ENCODE measurements at places on chromosomes 2 and 18. TPM values are rescaled to one million over a fixed set of nuclear protein-coding genes. Genes with fewer than 3 reads are reported as not detected.

- no peaks in the 10 kb centered on the region for H3K27me3 ChIP-seq
- no peaks in the 10 kb centered on the region for H3K36me3 ChIP-seq
- no peak overlapping the region for H3K27ac ChIP-seq
Observed at GRCh38 chr18:62346333-62347088, 21.4 kb downstream of the TNFRSF11A start.

DNA sequence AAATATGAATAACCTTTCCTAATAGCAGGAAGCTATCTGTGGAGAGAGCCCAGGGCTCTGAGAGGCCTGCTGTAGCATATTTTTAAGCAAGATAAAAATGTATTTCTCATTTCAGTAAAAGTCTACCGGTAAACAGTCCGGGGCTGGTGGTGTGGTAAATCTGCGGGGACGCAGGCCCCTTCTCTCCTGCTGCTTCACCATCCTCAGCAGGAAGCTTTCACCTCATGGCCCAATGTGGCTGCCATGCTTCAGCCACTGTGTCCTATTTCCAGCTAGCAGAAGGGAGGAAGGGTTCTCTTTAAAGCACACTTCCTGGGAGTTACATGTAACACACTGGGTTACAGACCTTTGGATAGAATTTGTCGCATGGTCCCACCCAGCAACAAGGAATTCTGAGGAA, 79.5 kb upstream of the ODC1 start:
- no peak overlapping the region for H3K4me3 ChIP-seq
- H3K36me3 ChIP-seq: no peaks in the 10 kb centered on the region

DNA sequence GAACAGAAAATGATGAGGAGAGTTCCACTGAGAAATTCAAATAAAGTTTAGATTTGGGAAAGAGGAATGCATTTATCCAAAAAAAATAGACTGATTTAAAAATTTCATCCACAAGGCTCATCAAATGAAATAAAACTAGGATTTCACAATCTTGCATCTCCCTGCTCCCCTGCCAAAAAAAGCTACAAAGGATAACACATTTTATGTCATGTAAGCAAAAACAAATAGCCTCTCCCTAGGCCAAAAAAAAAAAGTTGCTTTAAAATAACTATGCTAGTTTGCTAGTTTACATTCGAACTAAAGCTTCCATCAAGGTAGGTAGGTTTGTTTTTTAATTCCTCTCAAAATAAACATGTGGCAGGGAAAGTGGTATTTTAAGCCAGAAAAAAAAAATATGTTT, 465.5 kb upstream of the ID2 start:
- H3K4me3 ChIP-seq: no peak overlapping the region
- DNase-seq: no peak
- no peaks in the 10 kb centered on the region for H3K36me3 ChIP-seq
- no peaks in the 10 kb centered on the region for H3K27me3 ChIP-seq

- no peak overlapping the region for H3K4me3 ChIP-seq
- H3K27me3 ChIP-seq: no peaks in the 10 kb centered on the region
- no peak for DNase-seq
- H3K27ac ChIP-seq: no peak overlapping the region
- H3K4me1 ChIP-seq: no peaks in the 10 kb centered on the region
Observed at GRCh38 chr2:57536535-57537231, 509.9 kb upstream of the VRK2 start.

- no peak overlapping the region for H3K27ac ChIP-seq
- no peaks in the 10 kb centered on the region for H3K4me1 ChIP-seq
- no peak for DNase-seq
- H3K27me3 ChIP-seq: no peaks in the 10 kb centered on the region
Observed at GRCh38 chr2:191878548-191879279, 31.8 kb upstream of the CAVIN2 start.

GRCh38 chr2:64137567-64137966, 6.7 kb downstream of the PELI1 start:
- H3K27ac ChIP-seq: no peak overlapping the region
- no peak for DNase-seq
- H3K27me3 ChIP-seq: no peaks in the 10 kb centered on the region
- H3K4me3 ChIP-seq: no peak overlapping the region
- no peaks in the 10 kb centered on the region for H3K4me1 ChIP-seq
- H3K36me3 ChIP-seq: no peaks in the 10 kb centered on the region

- H3K27ac ChIP-seq: no peak overlapping the region
- H3K4me3 ChIP-seq: no peak overlapping the region
- no peaks in the 10 kb centered on the region for H3K4me1 ChIP-seq
- no peaks in the 10 kb centered on the region for H3K36me3 ChIP-seq
- H3K27me3 ChIP-seq: no peaks in the 10 kb centered on the region
Observed at GRCh38 chr2:191739194-191739593, 61.3 kb downstream of the NABP1 start.

DNA sequence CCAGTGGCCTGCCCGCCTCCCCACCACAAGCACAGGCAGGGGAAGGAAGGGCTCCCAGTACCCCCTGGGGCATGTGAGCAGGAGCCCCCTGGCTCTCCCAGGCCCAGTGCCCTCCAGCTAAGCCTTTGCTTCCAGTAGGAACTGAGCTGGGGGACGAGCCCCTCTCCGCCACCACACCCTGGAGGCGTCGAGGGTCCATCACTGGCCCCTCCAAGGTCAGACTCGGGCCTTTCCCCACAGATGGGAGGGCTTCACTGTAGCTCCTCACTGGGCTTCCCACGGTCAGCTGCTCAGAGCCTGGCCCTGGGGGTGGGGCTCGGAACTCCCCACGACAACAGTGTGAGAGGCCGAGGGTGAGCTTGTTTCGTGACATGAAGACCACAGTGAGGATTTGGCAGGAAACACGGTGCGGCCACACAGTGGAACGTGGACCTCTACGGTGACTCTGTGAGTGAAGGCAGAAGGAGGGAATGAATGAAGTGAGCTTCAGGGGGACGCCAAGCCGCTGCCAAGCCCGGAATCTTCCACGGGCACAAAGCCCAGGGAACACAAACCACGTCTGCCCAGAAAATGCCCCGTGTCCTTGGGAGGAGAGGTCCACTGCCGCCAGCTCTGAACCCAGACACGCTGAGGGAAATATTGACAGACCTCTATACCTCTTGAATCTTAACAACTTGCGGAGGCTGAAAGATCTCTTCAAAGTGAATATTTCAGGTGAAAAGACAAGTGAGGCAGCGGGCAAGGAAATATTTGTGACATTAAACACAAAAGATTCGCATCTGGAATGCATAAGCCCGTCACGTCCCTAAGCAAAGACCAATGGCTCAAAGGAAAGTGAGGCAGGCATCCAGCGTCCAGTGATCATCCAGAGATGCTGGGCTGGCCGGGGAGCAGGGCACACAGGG, 144.8 kb upstream of the GPC1 start:
- no peak overlapping the region for H3K4me3 ChIP-seq
- H3K36me3 ChIP-seq: no peaks in the 10 kb centered on the region
- H3K4me1 ChIP-seq: peaks cover 23% of the 10 kb centered on the region
- no peaks in the 10 kb centered on the region for H3K27me3 ChIP-seq

- peak overlapping the region; percentile 66 for H3K27ac ChIP-seq
- peak; percentile 41 for DNase-seq
- H3K36me3 ChIP-seq: no peaks in the 10 kb centered on the region
- H3K4me3 ChIP-seq: no peak overlapping the region
Observed at GRCh38 chr2:196239622-196240587, 68.5 kb upstream of the STK17B start.

GRCh38 chr2:37561615-37562569, 109.5 kb downstream of the CDC42EP3 start:
- no peak overlapping the region for H3K27ac ChIP-seq
- no peaks in the 10 kb centered on the region for H3K27me3 ChIP-seq
- H3K36me3 ChIP-seq: no peaks in the 10 kb centered on the region
- H3K4me3 ChIP-seq: no peak overlapping the region
- DNase-seq: no peak

DNA sequence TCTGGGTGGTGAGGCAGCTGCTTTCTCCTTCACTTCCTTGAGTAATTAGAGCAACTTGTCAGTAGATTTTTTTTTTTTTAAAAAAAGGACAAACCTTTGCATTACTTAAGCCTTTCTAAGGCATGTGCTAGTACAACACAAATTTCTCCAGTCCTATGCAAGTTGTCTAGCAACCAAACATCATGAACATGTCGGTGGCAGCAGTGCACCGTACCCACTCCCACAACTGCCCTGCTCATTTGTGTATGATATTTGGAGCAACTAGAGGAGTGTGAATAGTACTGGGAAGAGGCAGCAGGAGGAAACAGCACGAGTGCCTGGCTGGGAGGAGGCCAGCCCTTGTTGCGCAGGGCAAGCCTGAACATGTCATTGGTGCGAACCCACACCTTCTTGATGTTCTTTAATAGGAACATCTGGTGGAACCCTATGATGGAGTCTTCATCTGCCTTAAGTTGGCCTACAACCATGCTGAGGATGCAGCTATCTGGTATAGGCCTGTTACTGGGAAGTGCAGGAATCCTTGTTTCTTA, 238.3 kb downstream of the TDRD15 start:
- DNase-seq: no peak
- no peaks in the 10 kb centered on the region for H3K27me3 ChIP-seq
- H3K4me3 ChIP-seq: no peak overlapping the region
- no peak overlapping the region for H3K27ac ChIP-seq
- no peaks in the 10 kb centered on the region for H3K4me1 ChIP-seq
- H3K36me3 ChIP-seq: no peaks in the 10 kb centered on the region

DNA sequence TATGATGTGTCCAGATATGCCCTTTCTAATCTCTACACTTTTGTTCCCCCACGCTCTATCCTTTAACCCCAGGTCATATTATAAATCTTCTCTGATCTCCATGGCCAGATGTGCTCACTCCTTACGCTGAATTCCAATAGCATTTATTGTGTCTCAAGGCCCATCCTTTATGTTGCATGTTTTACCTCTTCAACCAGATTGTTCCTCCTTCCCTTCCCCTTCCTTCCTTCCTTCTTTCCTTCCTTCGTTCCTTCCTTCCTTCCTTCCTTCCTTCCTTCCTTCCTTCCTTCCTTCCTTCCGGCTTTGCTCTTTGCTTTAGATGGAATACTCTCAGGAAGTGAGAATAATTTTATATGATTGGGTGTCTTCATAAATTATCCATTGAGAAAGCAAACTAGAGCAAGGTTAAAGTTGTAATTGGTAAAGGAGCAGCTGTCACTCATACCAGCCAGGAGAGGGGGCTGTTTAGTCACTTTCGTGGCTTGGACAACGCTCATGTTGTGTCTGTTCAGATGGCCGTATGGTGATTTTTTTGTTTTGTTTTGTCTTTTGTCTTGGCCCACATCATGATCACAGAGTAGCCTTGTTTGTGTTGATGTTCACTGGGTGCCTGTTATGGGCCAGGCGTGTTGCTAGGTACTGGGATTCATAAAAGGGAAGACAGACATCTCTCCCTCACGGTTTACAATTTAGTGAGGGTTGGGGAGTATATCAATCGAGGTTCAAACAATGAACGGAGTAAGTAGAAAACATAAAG, 68.0 kb downstream of the DAW1 start:
- no peaks in the 10 kb centered on the region for H3K36me3 ChIP-seq
- H3K4me1 ChIP-seq: no peaks in the 10 kb centered on the region
- no peak for DNase-seq
- no peaks in the 10 kb centered on the region for H3K27me3 ChIP-seq
- no peak overlapping the region for H3K27ac ChIP-seq
- no peak overlapping the region for H3K4me3 ChIP-seq

DNA sequence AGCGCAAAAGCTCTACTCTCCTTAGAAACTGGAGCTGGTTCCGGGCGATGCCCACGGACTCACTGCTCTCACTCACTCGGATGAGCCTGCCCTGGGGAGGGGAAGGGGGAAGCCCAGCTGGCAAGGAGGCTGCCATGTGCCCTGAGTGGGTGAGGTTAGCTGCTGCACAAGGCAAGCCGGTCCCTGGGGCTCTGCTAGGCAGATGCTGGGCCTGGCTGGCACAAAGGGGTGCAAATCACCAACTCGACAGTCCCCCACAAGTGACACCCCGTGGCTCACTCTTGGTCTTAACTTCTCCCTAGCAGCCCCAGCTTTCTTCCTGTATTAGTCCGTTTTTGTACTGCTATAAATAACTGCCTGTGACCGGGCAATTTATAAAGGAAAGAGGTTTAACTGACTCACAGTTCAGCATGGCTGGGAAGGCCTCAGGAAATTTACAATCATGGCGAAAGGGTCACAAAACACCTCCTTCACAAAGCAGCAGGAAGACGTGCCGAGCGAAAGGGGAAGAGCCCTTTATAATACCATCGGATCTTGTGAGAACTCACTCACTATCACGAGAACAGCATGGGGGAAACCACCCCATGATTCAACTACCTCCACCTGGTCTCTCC, 33.2 kb downstream of the ADCY3 start:
- H3K27me3 ChIP-seq: no peaks in the 10 kb centered on the region
- H3K4me3 ChIP-seq: no peak overlapping the region
- H3K27ac ChIP-seq: no peak overlapping the region

DNA sequence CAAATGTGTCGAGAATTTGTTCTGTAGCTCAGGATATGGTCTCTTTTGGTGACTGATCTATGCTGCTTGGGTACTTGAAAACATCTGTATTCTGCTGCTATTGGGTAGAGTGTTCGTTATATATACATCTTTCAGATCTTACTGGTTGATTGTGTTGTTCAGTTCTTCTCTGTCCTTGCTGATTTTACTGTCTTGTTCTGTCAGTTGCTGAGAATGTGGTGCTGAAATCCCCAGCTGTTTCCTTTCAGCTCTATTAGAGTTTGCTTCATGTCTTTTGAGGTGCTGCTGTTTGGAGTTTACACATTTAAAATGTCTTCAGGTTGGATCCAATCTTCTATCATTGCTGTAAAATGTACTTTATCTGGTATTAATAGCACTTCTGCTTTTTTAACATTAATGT, 12.9 kb downstream of the BCL2L11 start:
- no peaks in the 10 kb centered on the region for H3K36me3 ChIP-seq
- no peak overlapping the region for H3K4me3 ChIP-seq
- H3K27me3 ChIP-seq: no peaks in the 10 kb centered on the region
- DNase-seq: no peak

DNA sequence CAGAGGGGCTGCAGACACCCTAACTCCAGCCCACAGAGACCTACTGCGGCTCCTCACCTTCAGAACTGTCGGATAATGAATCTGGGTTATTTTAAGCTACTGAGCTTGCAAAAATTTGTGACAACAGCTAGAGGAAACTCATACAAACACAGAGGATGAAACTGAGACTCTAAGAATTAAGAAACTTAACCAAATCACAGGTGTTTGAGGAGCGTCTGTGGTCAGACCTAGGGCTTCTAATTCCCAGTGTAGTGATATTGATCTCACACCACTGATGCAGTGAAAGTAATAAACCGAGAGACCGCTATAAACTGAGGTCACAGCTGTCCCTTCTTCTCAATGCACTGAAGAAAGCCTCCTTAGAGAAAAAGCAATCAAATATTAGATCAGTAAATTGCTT, 110.1 kb downstream of the RGPD3 start:
- H3K4me3 ChIP-seq: no peak overlapping the region
- DNase-seq: no peak
- H3K36me3 ChIP-seq: no peaks in the 10 kb centered on the region
- H3K27ac ChIP-seq: no peak overlapping the region
- no peaks in the 10 kb centered on the region for H3K4me1 ChIP-seq

- no peak overlapping the region for H3K27ac ChIP-seq
- H3K4me1 ChIP-seq: no peaks in the 10 kb centered on the region
- H3K4me3 ChIP-seq: no peak overlapping the region
Observed at GRCh38 chr18:42813570-42813969, 301.9 kb downstream of the RIT2 start.

GRCh38 chr2:127508631-127509034, 17.7 kb downstream of the IWS1 start:
- H3K27me3 ChIP-seq: no peaks in the 10 kb centered on the region
- H3K4me3 ChIP-seq: no peak overlapping the region
- peaks cover 66% of the 10 kb centered on the region for H3K4me1 ChIP-seq
- peak overlapping the region; percentile 43 for H3K27ac ChIP-seq

Gene PSMG2
- total RNA-seq: 44.9 TPM

Gene KHK
- 3.5 TPM for total RNA-seq

Gene GALNT13
- 0.30 TPM for total RNA-seq

Gene RAX
- not detected for total RNA-seq

Gene PLEKHB2
- total RNA-seq: 28.4 TPM

Gene SLC5A7
- not detected for total RNA-seq
